Fibroblast of skin of right biceps (primary cell): ENCODE measurements at places on chromosomes 4 and X.

- DNase-seq = peak; percentile 88
These were observed 119.0 kb downstream of the NKX6-1 start for GRCh38 chr4:84379917-84380641.

DNA sequence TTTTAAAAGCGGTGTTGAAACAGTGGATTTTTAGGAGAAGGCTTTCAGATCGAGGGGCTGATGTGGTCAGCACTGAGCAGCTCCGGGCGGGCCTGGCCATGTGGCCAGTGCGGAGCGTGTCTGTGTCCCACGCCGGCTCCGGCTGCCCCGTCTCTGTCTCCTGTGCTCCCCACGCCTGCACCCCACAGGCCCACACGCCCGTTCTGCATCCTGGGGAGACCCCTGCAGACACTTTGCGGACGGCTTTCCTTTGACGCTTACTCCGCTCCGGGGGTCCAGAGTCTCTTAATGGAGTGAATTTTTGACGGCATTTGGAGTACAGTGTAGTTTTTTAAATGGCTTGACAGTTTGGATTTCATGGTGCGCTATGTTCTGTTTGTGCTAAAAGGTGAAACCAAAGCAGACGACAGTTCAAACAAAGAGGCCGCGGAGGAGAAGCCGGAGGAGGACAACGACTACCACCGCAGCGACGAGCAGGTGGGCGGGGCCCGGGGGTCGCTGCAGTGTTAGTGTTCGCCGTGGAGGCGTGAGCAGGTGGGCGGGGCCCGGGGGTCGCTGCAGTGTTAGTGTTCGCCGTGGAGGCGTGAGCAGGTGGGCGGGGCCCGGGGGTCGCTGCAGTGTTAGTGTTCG lies 38.7 kb downstream of the PCGF3 start:
- no peak for DNase-seq

- no peak for DNase-seq
These were observed 85.7 kb downstream of the TEX13C start for GRCh38 chrX:125405339-125405738.

DNA sequence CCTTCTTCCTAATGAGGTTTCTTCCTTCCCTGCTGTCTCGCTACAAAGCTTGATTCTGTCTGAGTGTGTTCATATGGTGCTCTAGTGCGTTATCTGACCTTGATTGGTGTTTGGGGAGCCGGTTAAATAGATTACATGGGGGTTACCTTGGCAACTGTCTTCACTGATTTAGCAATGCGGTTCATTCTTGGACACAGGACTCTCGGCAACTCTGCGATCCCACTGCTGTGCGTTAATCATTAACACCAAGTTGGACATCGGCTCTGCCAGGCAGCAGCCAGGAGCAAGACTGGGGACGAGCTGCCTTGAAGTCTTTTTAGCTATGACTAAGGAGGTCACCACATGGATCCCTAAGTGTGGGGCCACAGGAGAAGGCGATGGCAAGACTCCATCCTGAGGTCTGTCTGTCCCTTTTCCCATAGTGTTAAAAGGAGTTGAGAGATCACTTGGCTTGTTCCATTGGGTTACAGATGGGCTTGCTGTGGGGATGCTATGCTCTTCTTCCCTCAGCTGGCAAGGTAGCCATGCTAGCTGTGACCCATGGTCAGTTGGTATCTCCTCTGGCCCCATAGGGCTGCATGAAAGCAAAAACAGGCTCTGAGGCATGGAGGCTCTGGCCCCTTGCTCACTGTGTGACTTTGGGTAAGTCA lies 93.4 kb upstream of the MAMLD1 start:
- no peak for DNase-seq

DNA sequence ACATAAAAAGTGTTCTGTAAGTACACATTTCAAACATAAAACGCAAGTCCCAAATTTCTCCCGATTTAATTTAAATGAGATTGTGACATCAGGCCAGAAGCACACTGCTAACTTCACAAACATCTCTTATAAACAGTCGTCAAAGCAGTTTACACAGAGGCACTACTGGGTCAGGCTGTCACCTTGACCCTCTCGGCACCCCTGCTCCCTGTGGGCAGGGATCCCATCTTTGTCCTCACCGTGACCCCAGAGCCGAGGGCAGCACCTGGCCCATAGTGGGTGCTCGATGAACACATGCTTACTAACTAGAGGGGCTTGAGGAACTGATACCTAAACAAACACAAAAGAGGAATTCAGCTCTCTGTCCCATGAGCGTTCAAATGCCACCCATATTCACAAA lies 22.2 kb downstream of the QDPR start:
- no peak for DNase-seq

DNA sequence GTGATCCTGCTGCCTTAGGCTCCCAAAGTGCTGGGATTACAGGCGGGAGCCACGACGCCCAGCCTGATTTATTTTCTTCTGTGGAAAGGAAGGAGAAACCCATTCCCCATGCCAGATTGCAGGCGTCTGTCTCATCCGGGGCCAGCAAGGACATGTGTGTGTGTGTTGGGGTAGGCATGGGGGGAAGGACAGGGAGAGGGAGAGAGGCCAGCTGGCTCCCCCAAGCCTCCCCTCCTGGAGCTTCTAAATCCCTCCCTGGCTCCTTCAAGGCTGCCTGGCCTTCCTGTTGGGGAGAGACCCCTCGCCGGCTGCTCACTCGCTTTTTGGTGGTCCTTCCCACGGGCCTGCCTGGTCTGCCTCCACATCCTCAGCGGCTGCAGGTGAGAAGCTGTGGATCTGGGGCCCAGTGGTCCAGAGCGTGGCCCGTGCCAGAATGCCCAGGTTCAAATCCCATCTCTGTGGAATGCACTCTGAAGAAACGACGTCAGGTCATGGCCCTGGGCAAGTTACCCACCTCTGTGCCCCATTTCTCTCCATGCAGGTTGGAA lies 1.3 kb upstream of the PLXNB3 start:
- DNase-seq = no peak

GRCh38 chr4:98151145-98151924 lies 8.1 kb upstream of the STPG2 start:
- DNase-seq = no peak
